Activated naive CD4-positive, alpha-beta T cell treated with anti-CD3 and anti-CD28 coated beads for 36 hours (primary cell): ENCODE measurements at places on chromosomes 13 and 19.

DNA sequence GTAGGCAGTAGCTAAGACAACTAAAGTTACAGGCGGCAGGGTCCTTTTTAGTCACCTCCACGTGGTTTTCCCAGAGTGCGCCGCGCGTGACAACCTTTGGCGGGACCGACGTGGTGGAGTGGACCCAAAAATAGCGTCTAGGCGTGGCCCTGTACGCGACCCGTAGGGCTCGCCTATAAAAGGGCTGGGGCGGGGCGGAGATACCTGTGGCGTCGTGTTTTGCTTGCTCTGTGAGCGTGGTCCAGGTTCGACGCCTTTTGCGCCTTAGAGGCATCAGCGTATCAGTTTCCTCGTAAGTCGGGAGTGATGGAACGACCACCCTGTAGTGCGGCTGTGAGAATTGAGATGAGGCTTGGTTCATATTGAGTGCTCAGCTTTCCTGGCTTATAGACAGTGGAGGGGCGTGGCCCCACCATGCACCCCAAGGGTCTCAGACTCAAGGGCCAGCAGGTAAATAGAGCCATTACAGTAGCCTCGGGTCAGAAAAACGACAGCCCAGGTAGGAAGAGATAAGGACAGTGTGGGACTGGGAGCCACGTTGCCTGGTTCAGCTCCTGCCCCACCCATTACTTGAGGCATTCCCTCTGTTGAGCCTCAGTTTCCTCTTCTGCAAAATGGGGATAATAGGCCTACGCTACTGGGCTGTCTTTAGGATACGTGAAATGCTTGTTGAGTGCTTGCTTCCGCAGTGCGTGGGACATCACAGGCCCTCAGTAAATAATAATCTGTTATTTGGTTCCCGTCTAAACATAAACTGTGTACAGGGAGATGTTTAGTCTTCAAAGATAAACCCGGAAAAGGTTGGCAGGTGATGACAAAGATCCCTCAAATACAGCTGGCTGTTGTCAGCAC, 693 bp upstream of the TMED1 start:
- DNase-seq = peak; percentile 93

GRCh38 chr13:51405176-51405575, 47.7 kb downstream of the INTS6 start:
- DNase-seq = no peak

- DNase-seq = no peak
These were observed 76.4 kb upstream of the VSTM2B start for GRCh38 chr19:29449371-29449770.

DNA sequence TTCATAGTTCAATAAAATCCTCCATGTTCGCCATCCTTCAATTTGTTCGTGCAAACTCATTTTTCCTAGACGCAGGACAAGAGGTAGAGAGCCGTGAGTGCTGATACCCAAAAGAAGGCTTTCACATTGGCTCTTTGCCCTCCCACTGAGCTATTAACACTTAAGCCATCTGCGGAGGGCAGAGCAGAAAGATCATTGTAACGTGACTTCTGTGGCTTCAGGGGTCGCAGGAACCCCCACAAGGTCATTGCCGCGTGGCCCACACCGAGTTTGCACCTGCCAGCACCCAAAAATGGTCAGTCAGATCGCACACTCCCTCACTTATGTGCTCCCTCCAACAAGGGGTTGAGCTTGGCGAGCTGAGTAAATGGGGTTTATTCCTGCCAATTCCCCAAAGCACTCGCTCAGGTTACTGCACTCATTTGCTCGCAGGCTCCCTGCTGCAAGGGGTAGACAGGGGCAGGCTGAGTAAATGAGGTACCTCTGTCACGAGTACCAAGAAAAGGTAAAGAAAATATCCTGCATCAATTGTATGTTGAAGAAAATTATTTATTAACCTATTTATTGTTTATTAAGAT, 144.1 kb downstream of the PRR20E start:
- DNase-seq = no peak

- no peak for DNase-seq
These were observed 833.4 kb upstream of the ATXN8OS start for GRCh38 chr13:69274231-69274630.

DNA sequence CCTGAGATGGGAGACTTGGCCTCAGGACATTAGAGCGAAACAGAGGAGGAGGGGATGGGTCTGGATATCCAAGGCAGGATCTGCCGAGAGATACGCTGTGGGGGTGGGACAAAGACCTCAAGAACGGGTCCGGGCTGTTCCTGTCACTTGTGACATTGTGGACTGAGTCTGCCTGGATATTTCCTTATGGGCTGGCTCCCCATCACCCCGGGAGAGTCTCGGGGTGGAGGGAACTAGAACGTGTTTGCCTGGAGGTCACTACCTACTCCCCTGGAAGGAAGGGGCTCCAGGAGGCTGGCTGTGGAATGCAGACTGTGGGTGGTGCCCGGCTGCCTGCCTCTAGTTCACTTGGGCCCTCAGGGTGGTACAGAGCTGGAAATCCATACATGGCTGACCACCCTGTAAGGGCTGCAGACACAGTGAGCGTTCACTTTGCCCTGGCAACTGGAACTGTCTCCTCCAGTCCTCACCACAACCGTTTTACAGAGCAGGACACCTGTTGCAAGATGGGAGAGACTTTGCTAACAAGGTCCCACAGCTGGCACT, 26.4 kb downstream of the DNM2 start:
- no peak for DNase-seq

GRCh38 chr13:72952529-72953141, 106.2 kb upstream of the KLF5 start:
- DNase-seq = no peak

DNA sequence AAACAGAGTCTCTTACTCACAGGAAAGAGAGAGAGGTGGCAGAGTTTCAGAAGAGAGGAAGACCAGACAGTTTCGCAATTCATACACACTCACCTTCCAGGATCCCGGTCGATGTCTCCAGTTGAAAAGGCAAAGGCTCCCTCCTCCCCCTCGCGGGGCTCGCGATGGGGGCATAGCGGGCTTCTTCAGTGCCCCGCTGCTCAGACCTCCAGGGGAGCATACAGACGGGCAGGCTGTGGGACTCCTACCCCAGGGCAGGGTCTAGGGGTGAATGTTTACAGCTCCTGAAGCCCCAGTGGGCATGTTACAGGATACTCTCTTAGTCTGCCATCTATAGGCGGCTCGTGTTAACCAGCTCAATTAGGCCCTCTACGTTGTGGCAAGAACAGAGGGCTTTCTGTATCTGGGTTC, 139.2 kb downstream of the SLITRK5 start:
- no peak for DNase-seq

GRCh38 chr13:105513448-105513847, 1022.0 kb downstream of the EFNB2 start:
- DNase-seq = no peak

- no peak for DNase-seq
These were observed 748.6 kb upstream of the SPRY2 start for GRCh38 chr13:81089371-81090157.

DNA sequence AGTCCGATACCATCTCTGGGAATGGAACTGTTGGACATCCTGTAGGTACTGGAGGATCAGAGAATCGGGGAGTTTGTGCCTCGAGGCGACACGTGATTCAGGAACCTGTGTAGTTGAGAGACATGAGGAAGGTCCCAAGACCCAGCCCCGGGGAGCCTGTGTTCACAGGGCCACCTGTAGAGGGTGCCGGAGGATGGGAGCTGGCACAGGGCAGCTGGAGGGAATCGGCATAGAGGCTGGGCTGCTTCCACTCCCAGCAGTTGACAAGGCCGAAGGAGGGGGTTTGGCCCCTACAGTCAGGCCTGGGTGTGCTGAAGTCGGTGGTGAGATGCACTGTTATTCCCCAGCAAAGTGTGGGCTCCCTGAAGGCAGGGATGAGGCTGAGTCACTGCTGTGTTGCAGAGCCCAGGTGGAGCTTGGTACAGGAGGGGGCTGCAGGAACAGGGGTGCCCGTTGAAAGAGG, 2.5 kb upstream of the ISYNA1 start:
- peak; percentile 61 for DNase-seq

GRCh38 chr19:12778017-12778904, 2.9 kb upstream of the HOOK2 start:
- peak; percentile 63 for DNase-seq

- DNase-seq = no peak
These were observed 8.9 kb downstream of the PINLYP start for GRCh38 chr19:43584484-43584883.

DNA sequence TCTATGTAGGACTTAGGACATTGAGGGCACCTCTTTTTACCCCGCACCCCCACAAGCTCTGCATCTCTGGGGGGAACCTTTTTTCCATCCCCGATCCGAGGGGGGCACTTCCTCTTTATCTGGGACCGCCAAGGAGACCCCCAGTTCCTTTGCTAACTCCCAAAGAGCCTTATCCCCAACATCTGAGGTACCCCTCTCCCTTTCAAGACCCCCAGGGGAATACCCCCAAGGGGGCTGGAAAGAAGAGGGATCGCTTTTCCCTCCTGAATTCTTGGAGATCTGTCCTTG, 1.1 kb downstream of the TNFSF9 start:
- DNase-seq = no peak

DNA sequence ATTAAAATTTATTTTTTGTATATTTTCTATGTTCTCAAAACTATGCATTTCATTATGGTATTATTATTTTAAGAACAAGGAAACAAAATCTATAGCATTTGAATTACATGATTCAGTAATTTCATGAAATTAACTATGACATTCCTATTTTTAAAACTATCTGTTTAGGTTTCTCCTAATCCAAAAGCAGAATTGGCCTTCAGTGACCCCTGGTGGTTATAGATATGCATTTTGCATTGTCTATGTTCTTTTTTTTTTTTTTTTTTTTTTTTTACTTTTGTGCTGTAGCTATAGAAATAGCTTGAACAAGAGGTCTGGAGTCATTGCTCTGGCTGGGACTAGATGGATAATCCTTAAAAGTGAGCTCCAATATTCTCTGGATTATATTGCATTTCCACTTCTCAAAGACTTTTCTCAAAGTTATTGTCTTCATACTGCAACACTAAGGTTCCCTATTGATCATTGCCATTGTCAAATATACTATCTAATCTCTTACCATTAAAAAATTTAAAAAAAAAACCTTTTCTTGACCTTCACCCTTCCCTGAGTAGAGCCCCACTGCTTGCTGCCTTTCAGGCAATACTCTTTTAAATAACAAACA, 15.9 kb upstream of the DNAJC3 start:
- DNase-seq = peak; percentile 36

DNA sequence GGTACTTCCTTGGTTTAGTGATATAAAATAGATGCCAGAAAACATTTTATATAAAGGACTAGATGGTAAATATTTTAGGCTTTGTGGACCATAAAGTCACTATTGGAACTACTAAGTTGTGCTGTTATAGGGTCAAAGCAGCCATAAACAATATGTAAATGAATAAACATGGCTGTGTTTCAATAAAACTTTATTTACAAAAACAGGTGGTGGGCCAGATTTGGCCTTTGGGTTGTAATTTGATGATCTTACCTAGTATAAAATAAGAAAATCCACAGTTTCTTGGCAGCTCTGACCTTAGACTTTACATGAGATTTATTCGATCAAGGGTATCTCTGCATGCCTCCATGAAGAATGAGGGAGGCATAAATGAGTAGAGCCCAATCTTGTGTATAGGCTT, 232.0 kb upstream of the PCDH9 start:
- no peak for DNase-seq

DNA sequence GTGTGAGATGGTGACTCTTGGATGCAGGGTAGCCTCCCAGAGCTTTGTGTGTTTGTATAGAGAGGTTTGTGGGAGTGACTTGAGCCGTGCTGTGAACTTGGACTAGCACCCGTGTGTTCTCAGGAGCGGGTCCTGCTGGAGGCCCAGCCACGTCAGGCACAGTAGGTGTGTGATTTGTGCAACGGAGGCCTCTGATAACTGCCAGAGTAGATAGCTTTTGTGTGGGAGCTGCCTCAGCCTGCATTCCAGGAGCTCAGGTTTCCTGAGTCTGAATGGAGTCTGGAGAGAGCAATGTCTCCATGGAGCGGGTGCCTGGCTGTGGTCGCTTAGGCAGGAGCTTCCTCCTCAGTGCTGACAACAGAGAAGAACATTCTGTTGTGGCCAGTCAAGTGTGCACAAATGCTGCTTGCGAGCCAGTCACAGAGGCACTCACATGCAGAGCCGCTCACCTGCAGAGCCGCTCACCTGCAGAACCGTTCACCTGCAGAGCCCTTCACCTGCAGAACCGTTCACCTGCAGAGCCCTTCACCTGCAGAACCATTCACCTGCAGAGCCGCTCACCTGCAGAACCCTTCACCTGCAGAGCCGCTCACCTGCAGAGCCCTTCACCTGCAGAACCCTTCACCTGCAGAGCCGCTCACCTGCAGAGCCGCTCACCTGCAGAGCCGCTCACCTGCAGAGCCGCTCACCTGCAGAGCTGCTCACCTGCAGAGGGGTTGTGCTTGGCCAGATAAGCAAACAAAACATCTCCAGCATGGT, 32.6 kb downstream of the TFDP1 start:
- DNase-seq = no peak

DNA sequence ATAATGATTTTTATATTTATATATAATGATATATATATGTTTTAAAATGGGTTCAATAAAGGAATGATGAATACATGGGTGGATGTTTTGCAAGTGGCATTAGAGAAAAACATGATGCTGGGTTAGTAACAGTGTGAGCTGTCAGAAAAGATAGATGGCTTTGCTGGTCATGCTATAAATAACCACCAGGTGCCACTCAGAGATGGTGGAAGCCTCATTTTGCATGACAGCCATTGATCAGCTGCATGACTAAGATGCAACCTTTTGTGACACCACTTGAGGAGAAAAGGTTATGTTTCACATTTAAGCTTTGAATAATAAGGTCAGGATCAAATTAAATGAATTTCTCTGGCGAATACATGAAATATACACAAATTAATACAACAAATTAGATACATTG, 737.7 kb downstream of the PCDH9 start:
- DNase-seq = no peak

- peak; percentile 35 for DNase-seq
These were observed 36.8 kb downstream of the RAB20 start for GRCh38 chr13:110524541-110525257.

- DNase-seq = no peak
These were observed 16.3 kb downstream of the MTRF1 start for GRCh38 chr13:41246969-41247680.

GRCh38 chr13:83563499-83563898, 318.8 kb downstream of the SLITRK1 start:
- no peak for DNase-seq

GRCh38 chr19:19551853-19552192, 13.8 kb downstream of the CILP2 start:
- no peak for DNase-seq

- DNase-seq = no peak
These were observed 35.8 kb upstream of the FLT1 start for GRCh38 chr13:28530729-28531076.

- no peak for DNase-seq
These were observed 40.5 kb upstream of the VSTM2B start for GRCh38 chr19:29485293-29485692.

DNA sequence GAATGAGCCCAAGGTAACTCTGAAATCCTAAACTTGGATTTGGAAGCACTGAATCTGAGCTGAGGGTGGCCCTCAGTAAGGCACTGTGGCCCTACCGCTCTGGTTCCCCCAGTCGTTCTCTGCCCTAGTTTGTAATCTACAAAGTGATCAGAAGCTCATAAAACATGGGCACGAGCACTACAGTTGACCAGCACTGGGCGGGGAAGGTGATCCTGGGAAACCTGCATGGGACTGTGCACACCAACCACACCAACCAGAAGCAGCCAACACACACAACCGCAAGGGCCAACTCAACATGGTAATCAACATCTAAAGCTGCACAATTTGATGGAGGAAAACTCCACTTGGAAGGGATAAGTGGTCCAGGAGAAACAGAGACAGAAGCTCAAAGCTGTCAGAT, 22.9 kb downstream of the SLC7A1 start:
- DNase-seq = no peak
